Right kidney (tissue), 9 donors: ENCODE measurements at places on chromosomes 5 and 9.

- no peak for DNase-seq
Observed at GRCh38 chr9:94794476-94795167, 68.1 kb downstream of the AOPEP start.

GRCh38 chr9:105836936-105837660 lies 142.8 kb downstream of the TMEM38B start:
- peak; percentile 7 for DNase-seq

DNA sequence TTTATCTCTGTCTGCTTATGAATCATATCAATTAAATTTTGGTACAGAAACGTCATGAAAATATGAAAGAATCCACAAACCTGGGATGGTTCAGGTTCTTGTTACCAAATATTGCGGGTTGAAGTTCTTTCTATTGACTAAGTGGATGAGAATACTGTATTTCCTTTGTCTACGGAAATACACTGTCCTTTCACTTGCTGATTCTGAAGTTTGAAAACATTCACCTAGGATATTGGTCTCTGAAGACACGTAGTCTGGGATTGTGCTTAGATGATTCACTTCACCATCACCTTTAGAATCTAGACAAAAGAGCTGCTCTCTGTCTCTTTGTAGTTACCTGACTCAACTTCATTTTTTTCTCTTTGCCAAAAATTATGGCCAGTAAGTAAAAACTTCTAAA lies 222.4 kb downstream of the FBN2 start:
- no peak for DNase-seq

DNA sequence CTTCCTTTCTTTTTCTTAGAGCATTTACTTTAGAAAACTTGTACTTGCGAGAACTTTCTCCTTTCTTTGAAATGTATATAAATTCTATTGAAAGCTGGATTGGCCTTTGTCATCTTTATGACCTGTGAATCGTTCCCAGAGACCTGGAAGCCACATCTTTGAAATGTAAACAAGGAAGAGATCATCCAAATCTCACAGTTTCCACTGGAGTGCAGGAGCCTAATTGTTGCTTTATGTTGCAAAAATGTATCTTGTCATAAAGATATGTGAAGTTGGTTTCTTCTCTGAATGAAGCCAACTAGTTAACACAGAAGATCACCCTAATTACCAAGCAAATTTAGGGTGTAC lies 1101.8 kb downstream of the TAF11L14 start:
- DNase-seq, result no peak

GRCh38 chr5:146205499-146206202 lies 2.2 kb downstream of the RBM27 start:
- DNase-seq, result no peak

DNA sequence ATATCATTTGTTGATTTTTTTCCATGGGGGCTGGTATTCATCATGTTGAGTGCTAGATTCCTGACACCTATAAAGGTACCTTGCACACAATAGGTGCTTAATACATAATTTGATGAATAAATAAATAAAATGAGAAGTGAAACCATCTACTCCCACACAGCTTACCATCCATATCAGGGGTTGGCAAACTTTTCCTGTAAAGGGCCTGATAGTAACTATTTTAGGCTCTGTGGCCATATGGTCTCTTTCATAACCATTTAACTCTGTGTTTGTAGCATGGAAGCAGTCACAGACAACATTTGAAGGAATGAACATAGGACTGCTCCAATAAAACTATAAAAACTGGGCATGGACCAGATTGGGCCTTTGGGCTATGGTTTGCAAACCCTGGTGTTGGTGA lies 100.3 kb downstream of the GCNT1 start:
- no peak for DNase-seq

DNA sequence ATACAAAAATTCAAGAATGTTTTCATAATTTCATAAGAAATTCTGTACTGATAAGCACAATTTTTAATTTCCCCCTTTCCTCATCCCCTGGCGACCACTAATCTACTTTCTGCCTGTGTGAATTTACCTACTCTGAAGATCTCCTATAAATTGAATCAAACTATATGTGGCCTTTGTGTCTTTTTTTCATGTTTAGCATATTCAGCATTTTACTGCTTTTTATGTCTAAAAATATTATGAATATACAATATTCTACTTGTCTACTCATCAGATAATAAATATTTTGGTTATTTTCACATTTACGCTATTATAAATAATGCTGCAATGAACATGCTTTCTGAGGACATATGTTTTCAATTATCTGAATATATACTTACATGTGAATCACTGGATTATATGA lies 144.8 kb downstream of the CYLC2 start:
- no peak for DNase-seq

DNA sequence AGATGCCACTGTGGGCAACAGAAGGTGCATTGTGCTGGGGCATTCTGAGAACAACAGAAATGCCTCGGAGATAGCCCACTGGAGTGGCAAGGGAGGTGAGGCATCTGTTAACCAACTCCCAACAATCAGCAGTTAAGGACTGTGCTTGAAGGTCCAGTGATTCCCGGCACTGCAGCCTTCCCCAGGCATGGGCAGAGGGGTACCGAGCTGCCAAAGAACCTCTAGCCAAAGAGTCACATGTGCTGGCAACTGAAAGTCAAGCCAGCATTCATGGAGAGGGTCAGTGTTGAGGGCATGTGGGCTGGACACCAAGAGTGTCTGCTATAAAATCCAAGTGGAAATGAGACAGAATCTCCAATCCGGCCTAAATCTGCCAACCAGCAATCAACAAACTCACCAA lies 149.6 kb downstream of the ASTN2 start:
- no peak for DNase-seq

DNA sequence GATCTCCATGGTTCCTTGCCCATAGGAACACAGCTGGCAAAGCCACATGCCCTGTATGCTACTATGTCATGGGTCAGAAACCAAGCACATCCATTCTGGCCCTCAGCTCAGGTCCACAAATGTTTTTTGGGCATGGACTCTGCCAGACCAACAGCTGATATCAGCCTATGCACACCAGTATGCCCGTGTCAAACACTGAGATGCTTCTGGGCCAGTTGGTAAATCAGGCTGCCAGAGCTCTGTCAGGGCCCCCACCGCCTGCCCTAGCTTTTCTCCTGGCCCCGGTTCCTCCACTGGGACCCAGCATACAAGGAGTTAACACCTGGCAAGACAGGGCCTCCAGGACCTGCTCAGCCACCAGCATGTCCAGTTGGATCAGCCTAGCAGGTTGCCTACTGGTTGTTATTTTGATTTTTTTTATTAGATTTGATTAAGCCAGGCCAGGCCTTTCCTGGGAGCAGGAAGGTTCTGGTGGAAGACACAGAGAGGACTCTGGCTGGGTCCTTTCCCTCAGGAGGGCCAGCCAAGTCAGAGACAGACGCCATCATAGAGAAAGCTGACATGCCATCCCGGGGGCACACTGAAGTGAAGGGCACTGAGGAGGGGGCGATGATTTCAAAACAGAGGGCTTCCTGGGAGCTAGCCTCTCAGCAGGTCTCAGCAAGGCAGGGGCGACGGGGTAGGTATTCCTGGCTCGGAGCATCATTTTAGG lies 65.8 kb downstream of the TSTD2 start:
- DNase-seq, result no peak

DNA sequence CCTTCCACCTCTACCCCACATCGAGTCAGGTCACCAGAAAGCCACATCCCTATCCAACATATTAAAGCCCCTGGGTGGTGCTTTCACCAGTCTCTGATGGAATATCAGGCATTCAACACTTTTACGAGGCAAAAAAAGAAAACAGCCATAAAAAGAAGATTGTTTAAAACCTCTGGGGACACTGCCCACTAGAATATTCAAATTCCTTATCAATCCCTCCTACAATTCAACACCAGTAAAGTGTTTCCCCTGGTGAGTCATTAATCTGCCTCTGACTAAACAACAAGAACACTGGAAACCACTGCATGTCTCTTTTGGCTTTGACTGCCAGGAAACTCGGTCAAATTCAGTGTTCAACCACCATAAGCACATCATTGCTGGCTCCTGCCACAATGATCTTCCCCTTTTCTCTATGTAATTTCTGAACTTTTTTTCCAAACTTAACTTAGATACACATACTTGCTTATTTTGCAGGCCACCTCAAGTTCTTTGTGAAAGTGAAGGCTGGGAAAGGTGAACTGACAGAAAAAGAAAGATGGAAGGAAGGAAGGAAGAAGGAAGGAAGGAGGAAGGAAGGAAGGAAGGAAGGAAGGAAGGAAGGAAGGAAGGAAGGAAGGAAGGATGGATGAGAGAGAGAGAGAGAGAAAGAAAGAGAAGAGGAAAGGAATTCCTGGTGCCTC lies 105.3 kb downstream of the PAX5 start:
- DNase-seq, result no peak

- peak; percentile 56 for DNase-seq
Observed at GRCh38 chr9:21970800-21971640, 23.2 kb downstream of the CDKN2A start.

- no peak for DNase-seq
Observed at GRCh38 chr5:133225671-133226152, 173.9 kb downstream of the HSPA4 start.

GRCh38 chr5:307794-308579 lies 13.5 kb upstream of the AHRR start:
- DNase-seq, result no peak

DNA sequence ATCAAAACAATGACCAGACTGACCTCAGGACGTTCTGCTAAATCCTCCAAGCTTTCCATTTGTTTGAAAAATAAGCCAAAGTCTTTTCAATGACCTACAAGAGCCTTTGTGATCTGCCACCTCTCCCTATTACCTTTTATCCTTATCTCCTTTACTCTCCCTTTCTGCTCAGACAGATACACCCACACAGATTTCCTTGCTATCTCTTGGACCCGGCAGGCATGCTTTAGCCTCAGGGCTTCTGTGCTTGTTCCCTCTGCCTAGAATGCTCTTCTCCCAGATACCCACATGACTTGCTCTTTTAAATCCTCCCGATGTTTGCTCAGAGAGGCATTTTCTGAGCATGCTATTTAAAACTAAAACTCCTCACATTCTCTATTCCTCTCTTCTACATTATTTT lies 8.9 kb upstream of the ELOVL7 start:
- no peak for DNase-seq

DNA sequence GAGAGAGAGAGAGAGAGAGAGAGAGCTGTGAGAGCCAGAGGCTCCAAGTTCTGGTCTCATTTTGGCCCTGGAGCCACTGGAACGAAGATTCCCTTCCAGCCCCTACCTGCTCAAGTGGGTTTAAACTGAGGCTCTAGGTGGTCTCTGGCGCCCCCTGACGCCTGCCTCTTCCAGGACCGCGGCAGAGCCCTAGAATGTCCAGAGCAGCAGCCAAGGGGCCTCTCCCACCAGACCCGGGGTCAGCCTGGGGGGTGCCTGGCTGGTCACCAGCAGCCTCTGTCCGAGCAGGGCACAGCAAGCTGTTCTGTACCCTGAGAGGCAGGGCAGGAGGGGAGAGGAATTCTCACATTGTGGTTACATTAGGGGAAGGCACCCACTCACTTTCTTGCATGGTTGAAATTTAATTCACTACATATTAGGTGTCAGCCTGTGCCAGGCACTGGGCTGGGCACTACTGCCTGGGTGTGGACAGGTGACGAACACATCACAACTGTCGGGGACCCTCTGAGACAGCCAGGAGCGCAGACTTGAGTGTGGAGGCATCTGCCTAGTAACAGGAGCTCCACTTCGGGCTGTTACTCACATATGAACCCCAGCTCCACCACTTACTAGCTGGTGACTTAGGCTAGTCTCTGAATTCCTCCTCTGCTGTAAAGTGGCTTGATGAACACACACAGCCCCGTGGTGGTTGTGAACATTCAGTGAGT lies 44.5 kb downstream of the AMBP start:
- DNase-seq, result no peak

DNA sequence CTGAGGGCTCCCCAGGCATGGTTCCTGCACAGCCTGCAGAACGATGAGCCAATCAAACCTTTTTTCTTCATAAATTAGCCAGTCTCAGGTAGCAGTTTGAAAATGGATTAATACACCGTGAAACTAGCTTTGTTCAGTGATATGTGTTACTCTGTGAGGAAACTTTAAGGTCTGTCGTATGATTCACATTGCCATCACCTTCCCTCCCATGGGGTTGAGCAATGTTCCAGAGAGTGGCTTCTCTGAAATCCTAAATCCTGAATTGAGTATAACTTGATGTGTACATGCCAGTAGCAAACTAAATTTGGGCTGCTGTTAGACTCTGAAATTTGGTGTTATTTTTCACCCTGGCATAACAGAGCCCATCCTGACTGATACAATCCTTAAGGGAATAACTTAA lies 866.4 kb upstream of the C9orf72 start:
- DNase-seq, result no peak

DNA sequence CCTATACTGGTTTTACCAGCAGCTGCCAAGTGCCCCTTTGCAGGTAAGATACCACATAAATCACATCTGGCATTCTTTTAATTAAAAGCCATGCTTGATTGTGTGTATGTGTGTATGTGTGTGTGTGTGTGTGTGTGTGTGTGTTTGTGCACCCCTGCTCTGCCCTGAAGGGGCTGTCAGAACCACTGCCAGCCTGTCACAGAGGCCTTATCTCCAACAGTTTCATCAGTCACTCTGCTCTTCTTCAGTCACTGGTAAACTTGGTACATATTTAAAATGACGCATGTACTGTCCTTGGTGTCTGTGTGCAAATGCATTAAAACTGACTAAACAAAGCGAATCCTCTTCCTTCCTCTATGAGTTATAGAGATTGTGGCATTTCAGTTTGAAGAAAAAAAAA lies 19.0 kb upstream of the NR5A1 start:
- DNase-seq, result no peak

- DNase-seq, result no peak
Observed at GRCh38 chr5:142569905-142570304, 116.0 kb downstream of the FGF1 start.

- no peak for DNase-seq
Observed at GRCh38 chr9:113922160-113922559, 46.1 kb downstream of the ZNF618 start.

DNA sequence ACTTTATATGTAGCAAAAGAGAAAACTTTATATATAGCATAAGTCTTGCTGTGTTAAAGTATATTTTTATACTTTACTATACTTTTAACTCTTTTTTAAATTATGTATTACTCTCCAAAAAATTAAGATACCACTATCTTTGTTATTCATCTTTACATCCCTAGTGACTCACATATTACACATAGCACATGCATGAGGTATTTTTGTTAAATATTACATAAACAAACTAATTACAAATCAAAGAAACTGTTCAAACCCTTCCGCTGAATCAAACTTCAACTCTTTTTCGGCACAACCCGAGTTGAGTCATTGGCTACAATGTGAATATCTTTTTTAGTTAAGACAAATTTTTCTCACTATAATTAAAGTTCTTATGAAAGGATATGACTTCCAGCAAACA lies 32.1 kb downstream of the NADK2 start:
- no peak for DNase-seq

- DNase-seq, result no peak
Observed at GRCh38 chr9:102796244-102796643, 198.9 kb upstream of the CYLC2 start.
